ENCODE measurements at places on chromosomes 5 and 9.

GRCh38 chr5:11998397-11998796 is 94.2 kb upstream of the CTNND2 start:
- DNase-seq = no peak

DNA sequence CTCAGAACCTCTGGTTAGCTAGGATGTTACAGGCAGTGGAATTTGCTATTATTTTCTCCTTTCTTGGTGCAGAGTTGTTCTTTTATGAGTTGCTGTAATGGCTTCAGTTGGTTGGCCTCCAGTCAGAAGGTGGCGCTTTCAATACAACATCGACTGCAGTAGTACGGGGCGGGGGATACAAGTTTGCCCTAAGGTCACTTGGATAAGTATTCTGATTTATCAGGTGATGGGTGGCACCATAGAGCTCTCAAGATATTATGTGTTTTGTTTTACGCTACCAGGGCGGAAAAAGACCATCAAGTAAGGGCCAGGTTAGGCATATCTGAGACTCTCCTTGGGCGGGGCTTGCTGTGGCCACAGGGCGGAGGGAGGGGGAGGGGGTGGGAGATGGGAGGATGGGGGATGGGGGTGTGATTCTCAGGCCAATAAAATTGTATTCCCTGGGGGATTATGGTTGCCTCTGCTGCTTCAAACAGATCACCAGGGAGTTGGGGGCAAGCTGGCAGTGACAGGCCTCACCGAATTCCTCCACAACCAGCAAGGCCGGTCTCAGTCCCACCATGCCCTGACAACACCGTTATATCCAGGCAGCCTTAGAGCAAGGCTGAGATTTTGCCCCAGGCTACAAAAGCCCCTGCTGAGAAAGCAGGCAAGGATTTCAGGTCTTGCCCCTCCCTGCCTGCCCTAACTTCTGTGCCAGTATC is 15.9 kb upstream of the RNF38 start:
- DNase-seq = no peak

DNA sequence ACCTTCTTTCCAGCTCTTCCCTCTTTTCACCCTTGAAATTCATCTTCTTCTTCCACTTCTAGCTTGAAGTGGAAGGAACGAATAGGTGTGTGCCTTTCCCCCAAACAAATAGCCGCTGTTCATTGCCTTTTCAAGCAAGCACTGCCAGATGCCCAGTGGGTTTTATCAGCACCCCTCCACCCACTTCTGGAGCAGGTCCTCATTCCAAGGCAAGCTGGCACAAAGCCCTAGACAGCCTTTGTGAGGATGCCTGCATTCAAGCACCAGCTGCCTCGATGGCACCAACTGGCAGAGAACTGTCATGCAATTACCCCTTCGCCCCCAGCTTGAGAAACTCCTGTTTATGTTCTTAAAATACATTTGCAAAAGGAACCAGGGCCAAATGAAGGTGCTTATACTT is 36.5 kb downstream of the SERINC5 start:
- no peak for DNase-seq

GRCh38 chr5:53907827-53908226 is 347.4 kb downstream of the NDUFS4 start:
- DNase-seq = no peak

DNA sequence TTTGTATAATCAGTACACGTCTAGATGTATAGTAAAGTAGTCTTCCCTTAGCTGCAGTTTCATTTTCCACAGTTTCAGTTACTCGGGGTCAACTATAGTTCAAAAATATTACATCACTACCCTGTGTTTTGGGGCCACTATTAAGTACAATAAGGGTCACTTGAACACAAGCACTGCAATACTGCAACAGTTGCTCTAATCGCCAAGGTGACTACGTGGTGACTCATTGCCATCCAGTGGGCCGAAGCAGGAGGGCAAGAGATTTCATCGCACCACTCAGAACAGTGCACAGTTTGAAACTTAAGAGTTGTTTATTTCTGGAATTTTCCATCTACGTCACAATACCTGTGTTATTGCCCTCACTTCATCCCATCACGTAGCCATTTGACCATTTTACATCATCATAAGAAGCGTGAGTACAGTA is at the start of gene ARL14EPL:
TSS of gene ARL14EPL (plus strand) at position 379 of the 424 bp plus-strand sequence. CDS start 18,994 bp downstream, outside the sequence.
- no peak for DNase-seq

- DNase-seq = no peak
Measured at GRCh38 chr5:151682240-151682639, 4.5 kb downstream of the SPARC start.

DNA sequence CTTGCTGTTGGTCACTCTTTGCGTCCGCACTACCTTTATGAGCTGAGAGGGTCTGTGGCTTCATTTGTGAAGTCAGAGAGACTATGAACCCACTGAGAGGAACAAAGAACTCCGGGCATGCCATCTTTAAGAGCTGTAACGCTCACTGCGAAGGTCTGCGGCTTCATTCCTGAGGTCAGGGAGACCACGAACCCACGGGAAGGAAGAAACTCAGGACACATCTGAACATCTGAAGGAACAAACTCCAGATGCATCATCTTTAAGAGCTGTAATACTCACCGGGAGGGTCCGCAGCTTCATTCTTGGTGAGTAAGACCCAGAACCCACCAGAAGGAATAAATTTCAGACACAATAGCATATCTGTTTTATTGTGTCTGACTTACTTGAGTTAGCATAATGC is 19.2 kb downstream of the GCNT1 start:
- DNase-seq = no peak

DNA sequence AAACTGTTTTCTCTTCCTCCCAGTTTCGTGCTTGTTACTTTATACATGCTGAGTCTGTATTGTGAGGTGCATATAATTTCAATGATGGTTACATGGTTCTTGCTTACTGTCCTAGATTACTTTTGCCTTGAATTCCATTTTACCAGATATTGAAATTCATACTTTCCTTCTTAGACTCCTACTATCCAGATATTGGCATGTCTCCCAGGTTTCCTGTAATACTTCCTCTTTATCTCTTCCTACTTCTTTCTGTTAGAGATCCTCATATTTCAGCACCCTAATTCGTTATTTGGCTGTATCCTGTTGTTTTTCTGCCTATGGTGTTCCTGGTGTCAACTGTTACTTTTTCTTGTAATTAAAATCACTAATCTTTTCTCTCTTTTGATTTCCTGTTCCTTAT is 522.1 kb downstream of the CCDC171 start:
- no peak for DNase-seq

DNA sequence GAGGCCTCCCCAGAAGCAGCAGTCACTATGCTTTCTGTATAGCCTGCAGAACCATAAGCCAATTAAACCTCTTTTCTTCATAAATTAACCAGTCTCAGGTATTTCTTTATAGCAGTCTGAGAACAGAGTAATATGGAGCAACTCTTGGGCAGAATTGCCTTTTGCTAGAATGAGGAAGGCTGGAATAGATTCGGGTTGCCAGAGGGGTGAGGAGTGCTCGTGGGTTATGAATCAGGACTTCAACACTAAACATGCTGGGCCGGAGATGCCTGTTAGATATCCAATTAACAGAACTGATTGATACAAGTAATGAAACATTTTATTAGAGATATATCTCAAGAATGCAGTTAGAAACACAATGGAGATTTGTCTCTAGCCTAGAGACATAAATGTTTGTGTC is 140.9 kb upstream of the MAP3K1 start:
- no peak for DNase-seq

- DNase-seq = no peak
Measured at GRCh38 chr9:132415181-132415580, 5.2 kb downstream of the CFAP77 start.

DNA sequence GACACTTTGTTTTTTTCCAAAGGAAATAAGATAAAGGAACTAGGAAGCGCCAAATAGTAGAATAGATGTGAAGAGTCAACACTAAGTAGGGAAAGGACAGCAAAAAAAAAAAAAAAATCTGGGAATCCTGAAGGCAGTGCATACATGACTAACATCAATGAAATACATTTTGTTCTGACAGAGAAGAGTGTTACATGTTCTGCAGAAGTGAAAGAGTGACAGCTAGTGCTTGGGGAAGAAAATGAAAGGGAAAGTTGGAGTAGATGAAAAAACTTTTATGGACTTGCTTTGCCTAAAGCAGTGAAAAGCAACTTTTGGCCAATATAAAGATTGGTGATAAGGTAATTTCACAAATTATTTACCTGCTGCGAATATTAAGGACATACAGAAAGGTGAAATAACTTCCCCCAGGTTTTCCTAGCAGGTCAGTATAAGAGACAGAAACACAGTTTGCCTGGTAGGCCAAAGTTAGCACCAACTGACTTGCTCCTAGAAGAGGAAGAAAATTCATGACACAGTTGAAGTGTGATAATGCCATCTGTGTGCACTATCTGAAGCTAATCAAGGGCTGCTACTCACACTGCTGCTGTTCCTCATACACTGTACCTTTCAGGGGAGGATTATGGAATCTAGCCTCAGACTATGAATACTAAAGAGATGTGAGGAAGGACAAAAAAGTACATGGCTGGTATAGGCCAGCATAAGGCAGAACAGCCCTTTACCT is 38.6 kb downstream of the RANBP6 start:
- DNase-seq = no peak

GRCh38 chr5:166262395-166262794 is 2029.0 kb upstream of the WWC1 start:
- no peak for DNase-seq

- no peak for DNase-seq
Measured at GRCh38 chr5:56588131-56588487, 227.2 kb upstream of the MAP3K1 start.

GRCh38 chr5:163585206-163585605 is 79.8 kb downstream of the MAT2B start:
- DNase-seq = no peak

DNA sequence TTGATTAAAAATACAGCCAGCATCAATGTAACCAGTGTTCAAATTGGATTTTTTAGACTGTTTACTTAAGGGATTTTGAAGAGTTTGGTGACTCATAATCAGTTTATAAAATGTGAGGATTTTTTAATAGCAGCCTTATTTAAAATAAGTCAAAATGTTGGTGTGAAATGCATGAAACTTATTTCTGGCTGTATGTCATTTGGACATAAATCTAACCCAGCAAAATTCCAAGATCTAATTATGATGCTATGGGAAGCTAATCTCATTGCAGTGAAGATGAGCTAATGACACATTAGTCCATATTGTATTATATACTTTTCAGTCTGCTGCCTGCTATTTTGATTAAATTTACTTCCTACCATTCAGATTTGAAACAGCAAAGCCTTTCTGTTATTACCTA is 140.3 kb downstream of the AOPEP start:
- no peak for DNase-seq

- no peak for DNase-seq
Measured at GRCh38 chr5:126794157-126794828, 17.4 kb downstream of the LMNB1 start.

DNA sequence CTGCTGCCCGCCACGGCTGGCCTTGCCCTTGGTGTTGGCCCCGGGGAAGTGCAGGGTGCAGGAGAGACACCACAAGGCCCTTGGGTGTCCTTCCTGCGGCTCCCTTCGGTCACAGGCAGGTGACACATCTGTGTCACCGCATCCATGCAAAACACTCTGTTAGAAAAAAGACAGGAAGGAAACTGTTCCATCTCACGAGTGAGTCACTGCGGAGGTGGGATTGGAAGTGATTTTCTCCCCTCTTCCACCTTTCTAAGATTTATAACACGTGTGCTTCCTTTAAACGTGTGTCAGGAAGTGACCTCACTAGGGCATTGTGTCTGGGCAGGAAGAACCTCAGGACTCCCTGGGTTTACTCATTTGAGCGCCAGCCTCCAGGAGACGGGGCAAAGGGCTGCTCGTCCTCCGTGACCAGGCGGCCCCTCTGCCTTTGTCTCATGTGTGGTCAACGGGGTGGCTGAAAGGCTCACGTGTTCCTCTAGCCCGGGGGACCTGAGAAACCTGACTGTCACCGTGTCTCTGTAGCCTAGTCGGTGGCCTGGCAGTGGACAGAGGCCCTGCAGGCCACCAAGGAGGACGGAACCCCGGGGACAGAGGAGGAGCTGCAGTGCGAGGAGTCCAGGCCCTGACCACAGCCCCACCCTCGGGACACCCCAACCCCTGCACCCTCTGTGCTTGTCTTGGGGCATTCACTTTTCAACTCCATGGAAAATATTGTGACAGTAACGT is 4.9 kb upstream of the LCN1 start:
- no peak for DNase-seq

DNA sequence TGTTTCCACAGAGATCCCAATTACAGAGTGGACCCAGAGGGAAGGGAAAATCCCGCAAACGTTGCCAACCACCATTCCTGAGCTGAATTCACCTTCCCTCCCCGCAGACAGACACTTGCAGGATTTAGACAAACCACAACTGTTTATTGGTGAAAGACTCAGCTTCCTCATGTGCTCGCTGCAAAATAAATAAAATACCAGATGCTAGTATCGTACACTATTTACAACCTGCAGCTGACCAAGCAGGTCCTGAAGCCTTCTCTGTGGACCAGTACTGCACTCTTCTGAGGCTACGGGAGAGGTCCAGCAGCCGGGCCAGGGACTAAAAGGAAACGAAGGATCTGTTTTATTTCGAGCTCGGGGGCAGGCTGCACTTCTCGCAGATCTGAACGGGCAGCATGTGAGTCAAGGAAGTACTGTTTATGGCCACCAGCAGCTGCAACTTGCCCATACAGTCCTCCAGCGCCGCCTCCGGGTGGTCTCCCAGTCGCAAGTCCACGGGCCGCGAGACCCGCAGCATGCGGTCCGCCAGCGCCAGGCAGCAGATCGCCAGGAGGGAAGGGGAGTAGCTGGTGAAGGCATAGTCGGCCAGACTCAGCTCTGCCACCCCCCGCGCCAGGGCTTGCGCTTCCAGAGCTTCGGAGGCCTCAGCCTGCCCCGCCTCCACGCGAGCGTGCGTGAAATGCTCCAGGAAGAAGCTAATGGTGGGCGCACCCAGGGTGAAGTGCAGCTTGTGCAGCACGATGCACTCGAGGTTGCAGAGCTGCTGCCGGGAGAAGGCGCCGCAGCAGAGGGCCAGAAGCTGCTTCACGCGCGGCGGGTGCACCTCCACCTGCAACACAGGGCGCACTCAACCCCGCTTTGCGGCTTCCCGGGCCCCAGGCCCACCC is 2.1 kb downstream of the CCNO start:
- no peak for DNase-seq

GRCh38 chr5:168611165-168611564 is 32.0 kb upstream of the PANK3 start:
- no peak for DNase-seq

DNA sequence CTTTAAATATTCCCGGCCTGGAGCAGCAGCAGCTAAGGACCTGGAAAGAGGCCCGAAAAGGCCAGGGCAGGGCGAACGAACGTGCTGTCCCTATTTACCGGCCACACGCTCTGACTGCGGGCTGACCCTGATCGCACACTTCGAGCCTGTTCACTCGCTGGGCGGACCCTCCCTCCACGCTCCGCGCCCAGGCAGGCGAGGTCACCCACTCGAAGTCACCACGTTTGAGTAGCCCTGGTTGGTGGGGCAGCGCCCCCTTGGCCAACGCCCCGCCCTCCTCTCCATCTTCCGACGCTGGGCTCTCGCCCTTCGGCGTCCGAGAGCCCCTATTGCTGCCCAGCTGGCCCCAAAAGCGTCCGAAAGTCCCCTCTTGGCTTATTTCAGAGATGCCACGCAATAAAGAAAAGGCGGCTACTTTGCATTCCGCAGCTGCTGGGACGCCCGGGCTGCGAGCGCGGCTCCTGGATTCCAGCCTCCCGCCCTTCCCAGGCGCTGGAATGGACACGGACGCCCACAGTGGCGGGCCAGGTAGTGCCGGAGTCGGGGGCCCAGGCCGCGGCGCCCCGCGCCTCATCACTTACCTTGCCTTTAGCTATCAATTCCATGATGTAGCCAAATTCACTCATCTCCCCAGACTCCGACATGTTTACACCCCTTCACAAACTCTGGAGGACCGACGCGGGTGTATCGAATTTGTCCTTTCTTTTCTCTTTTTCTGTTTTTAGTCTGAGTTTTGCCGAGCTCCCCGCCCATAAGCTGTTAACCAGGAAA is 9.9 kb upstream of the TRIM36 start:
- no peak for DNase-seq

Data from NCI-H1694 (cell line).